ENCODE measurements at places on chromosomes 5 and 9.

GRCh38 chr5:148020257-148020988, 43.4 kb upstream of the SPINK5 start:
- no peaks in the 10 kb centered on the region for H3K27me3 ChIP-seq
- H3K4me3 ChIP-seq: no peak overlapping the region
- no peak overlapping the region for H3K27ac ChIP-seq
- H3K36me3 ChIP-seq: no peaks in the 10 kb centered on the region
- DNase-seq: no peak
- H3K4me1 ChIP-seq: no peaks in the 10 kb centered on the region

DNA sequence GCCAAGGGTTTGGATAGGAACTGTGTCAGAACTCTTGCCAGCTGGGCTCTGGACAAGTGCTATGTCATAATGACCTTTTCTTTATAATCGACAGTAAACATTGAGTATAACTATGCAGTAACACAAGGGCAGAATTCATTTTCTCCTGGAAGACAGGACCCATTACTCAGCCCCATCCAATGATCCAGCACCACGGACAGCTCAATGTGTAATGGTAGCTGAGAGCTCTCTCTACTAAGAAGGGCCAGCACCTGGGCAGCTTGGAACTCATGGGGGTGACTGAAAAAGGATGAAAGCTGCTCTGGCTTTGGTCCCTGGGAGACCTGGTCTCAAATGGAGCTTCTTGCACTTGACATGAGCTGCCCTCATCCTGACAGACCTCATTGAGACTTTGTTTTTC, 347.8 kb downstream of the TRIM32 start:
- no peaks in the 10 kb centered on the region for H3K4me1 ChIP-seq
- no peak overlapping the region for H3K4me3 ChIP-seq
- no peaks in the 10 kb centered on the region for H3K36me3 ChIP-seq
- H3K27me3 ChIP-seq: no peaks in the 10 kb centered on the region
- H3K27ac ChIP-seq: no peak overlapping the region
- DNase-seq: no peak

DNA sequence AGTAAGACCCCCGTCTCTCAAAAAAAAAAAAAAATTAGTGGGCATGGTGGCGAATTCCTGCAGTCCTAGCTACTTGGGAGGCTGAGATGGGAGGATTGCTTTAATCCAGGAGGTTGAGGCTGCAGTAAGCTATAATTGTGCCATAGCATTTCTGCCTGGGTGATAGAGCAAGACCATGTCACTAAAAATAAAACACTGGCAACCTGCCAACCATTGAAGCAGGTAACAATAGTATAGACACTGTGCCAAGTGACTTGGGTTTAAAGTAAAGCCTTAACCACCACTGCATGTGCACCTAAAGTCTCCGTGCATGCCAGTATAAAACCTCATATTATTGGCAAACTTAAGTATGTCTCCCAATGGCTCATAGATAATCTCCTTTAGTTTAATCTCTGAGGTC, 3.4 kb upstream of the APBA1 start:
- H3K27ac ChIP-seq: no peak overlapping the region
- H3K27me3 ChIP-seq: no peaks in the 10 kb centered on the region
- no peak for DNase-seq
- H3K36me3 ChIP-seq: no peaks in the 10 kb centered on the region
- H3K4me3 ChIP-seq: no peak overlapping the region
- H3K4me1 ChIP-seq: no peaks in the 10 kb centered on the region

GRCh38 chr5:149834246-149834855, 104.2 kb downstream of the PPARGC1B start:
- H3K4me3 ChIP-seq: no peak overlapping the region
- no peaks in the 10 kb centered on the region for H3K27me3 ChIP-seq
- no peak overlapping the region for H3K27ac ChIP-seq
- no peaks in the 10 kb centered on the region for H3K4me1 ChIP-seq
- H3K36me3 ChIP-seq: no peaks in the 10 kb centered on the region

- no peak for DNase-seq
- no peaks in the 10 kb centered on the region for H3K4me1 ChIP-seq
- H3K4me3 ChIP-seq: no peak overlapping the region
- H3K36me3 ChIP-seq: no peaks in the 10 kb centered on the region
These were observed 42.6 kb upstream of the ADRA1B start for GRCh38 chr5:159873680-159874079.

DNA sequence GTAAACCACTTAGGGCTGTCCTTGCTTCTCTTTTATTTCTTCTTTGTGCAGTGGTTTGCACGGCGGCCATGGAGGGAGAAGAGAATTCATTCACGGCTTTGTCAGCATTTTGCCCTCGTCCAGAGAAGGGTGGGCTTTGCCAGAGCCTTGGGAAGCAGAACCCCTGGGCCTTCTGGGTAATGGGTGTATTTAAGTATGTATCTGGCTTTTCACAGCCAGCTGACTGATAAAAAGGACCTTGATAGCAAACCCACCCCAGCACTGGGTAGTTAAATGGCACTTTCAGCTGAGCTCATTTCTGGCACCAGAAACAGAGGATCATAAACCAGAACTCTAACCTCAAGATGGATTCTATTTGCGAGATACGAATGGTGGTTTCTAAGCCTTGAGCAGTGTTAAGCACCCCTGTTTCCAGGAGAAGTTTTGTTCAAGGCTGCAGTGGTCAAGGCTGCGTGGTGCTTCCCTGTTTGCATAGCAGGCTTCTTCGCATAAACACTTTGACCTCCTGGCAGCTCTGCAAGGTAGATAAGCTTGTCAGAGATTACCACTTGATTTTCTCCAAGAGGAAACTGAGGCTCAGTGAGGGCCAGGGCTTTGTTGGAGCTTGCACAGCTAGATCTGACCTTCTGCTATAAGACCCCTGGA, 441.6 kb upstream of the KLF4 start:
- no peak for DNase-seq
- no peak overlapping the region for H3K4me3 ChIP-seq
- H3K27ac ChIP-seq: no peak overlapping the region
- H3K36me3 ChIP-seq: no peaks in the 10 kb centered on the region

- no peak for DNase-seq
- no peaks in the 10 kb centered on the region for H3K36me3 ChIP-seq
- H3K27me3 ChIP-seq: no peaks in the 10 kb centered on the region
- no peak overlapping the region for H3K27ac ChIP-seq
These were observed 79.3 kb downstream of the PTPN3 start for GRCh38 chr9:109418827-109419226.

DNA sequence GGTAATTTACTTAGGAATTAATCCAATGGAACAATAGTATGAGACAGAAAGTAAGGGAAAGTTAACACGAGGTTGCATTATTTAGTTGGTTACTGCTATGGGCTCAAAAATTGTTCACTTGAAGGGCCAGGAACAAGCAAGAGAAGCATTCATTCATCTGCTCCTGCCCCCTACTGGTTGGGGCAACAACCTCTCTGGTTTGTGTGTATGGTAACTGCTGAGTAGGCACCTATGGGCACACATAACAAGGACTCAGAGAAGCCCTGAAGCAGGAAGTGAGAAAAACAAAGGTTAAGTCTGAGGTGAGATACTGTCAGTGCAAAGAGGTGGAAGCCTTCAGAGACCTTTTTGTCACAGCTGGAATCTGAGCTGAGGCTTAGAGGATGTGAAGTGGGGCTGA, 34.4 kb upstream of the RANBP6 start:
- no peak overlapping the region for H3K4me3 ChIP-seq
- no peaks in the 10 kb centered on the region for H3K36me3 ChIP-seq
- no peak overlapping the region for H3K27ac ChIP-seq
- peaks cover 2% of the 10 kb centered on the region for H3K4me1 ChIP-seq

DNA sequence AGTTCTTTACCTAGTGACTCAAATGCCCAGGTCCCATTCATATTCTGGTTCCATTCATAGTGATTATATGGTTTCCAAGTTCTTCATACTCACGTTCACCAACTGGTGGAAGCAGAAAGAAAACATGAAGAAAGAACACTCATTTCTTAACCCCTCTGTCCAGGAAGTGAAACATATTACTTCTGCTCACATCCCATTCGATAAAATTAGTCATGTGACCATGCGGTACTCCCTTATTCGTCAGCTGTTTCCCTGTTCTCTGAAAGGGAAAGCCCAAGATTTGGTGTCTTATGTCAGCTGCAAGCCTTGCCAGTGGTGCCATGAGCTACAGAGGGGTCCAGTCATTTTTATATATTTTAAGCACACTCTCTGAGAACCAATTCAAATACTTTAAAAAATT, 387.0 kb upstream of the DMAC1 start:
- no peaks in the 10 kb centered on the region for H3K27me3 ChIP-seq
- H3K4me3 ChIP-seq: no peak overlapping the region
- H3K36me3 ChIP-seq: no peaks in the 10 kb centered on the region
- no peak overlapping the region for H3K27ac ChIP-seq

- no peak overlapping the region for H3K4me3 ChIP-seq
- H3K4me1 ChIP-seq: no peaks in the 10 kb centered on the region
- H3K36me3 ChIP-seq: no peaks in the 10 kb centered on the region
- no peaks in the 10 kb centered on the region for H3K27me3 ChIP-seq
These were observed 1937.9 kb upstream of the WWC1 start for GRCh38 chr5:166353580-166353979.

GRCh38 chr5:177542816-177543465, 11.4 kb downstream of the FAM193B start:
- no peaks in the 10 kb centered on the region for H3K36me3 ChIP-seq
- H3K27ac ChIP-seq: no peak overlapping the region
- peaks cover 33% of the 10 kb centered on the region for H3K4me1 ChIP-seq

DNA sequence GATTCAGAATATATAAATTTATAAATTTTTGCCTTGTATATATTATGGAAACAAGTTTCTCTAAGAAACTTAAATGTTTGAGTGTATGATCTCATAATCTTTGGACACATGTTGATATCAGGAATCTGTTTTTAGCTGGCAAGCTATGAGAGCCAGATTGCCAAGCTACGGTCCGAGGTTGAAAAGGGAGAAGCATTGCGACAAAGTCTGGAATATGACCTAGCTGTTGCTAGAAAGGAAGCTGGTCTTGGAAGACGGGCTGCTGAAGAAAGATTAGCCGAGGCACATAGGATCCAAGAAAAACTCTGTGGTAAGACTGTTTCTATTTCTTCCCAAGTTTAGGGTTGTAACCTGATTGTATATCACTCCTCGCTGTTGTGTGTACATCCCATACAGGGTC, 25.9 kb downstream of the CCDC171 start:
- no peak overlapping the region for H3K4me3 ChIP-seq
- no peaks in the 10 kb centered on the region for H3K36me3 ChIP-seq
- no peaks in the 10 kb centered on the region for H3K4me1 ChIP-seq
- DNase-seq: no peak
- no peak overlapping the region for H3K27ac ChIP-seq
- no peaks in the 10 kb centered on the region for H3K27me3 ChIP-seq

DNA sequence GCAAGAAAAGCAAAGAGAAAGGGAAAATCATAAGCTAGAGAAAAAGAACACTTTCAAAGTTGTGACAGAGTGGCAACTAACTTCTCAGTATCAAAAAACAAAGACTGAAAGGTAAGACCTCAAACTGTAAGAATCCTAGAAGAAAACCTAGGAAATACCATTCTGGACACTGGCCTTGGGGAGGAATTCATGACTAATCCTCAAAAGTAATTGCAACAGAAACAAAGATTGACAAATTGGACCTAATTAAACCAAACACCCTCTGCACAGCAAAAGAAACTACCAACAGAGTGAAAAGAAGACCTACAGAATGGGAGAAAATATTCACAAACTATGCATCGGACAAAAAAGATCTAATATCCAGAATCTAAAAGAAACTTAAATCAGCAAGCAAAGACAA, 79.1 kb downstream of the FEM1C start:
- H3K4me3 ChIP-seq: no peak overlapping the region
- no peaks in the 10 kb centered on the region for H3K27me3 ChIP-seq
- DNase-seq: no peak
- H3K4me1 ChIP-seq: no peaks in the 10 kb centered on the region

GRCh38 chr9:79152306-79152705, 419.5 kb upstream of the TLE4 start:
- no peak overlapping the region for H3K27ac ChIP-seq
- H3K4me1 ChIP-seq: no peaks in the 10 kb centered on the region
- H3K4me3 ChIP-seq: no peak overlapping the region
